ENCODE measurements at places on chromosomes 7 and 10.
A peak's percentile ranks its signal among the peaks of the same experiment; 100 is the strongest.

GRCh38 chr7:101717628-101718357 lies 88.7 kb upstream of the MYL10 start:
- DNase-seq: no peak

DNA sequence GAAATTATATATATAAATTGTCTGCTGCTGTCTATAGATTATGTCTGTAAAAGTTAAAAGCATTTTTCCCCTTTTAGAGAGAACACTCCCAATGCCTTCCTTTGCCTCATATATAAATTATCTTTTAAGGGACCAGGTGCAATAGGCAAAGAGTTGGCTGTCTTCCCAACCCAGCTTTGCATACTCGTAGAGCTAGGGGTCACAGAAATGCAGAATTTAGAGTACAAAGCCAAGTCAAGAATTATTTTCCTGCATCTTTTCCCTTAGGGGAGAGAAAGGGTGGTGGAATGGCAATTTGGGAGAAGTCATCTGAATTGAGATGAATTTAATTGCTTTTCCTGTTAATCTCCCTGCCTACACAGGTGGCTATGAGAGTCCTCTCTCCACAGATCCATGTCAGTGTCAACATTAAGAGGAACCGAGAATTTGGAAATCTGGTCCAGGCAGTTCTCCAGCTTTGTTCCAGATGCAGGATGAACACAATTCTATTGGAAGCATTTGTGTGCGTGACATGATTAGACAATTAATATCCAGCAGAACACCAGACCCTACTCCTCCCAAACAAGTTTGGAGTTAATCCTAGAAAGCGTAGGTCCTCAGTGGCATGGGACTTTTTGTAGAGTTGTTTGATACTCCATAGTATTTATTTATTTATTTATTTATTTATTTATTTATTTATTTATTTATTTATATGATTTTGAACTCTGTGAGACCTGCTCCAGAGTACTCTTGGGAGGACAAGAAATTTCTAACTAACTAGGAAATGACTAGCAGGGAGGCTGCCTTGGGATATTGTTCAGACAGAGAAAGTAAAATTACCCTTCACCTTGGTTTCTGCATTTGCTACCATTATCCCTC lies 80.3 kb upstream of the SKAP2 start:
- no peak for DNase-seq

DNA sequence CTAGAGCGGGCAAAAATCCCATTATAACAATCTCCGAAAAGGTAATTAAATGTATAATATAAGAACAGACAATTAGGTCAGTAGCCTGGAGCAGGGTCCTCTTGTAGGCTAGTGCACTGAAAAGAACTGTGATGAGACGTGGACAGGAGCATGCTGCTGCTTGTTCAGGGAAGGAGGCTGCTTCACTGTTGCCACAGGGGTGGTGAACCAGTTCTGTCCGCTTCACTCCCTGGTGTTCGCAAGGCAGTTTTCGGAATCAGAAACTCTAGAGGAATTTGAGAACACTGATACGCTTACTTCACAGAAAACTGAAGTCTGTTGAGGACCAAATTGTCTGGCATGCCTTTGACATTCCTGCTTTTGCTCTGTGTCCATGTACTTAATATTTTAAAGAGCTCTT lies 17.4 kb downstream of the ZNRF2 start:
- no peak for DNase-seq

GRCh38 chr10:131667561-131667960 lies 233.2 kb upstream of the PPP2R2D start:
- DNase-seq: no peak

GRCh38 chr7:30278376-30278775 lies 6.0 kb upstream of the ZNRF2 start:
- DNase-seq: no peak

DNA sequence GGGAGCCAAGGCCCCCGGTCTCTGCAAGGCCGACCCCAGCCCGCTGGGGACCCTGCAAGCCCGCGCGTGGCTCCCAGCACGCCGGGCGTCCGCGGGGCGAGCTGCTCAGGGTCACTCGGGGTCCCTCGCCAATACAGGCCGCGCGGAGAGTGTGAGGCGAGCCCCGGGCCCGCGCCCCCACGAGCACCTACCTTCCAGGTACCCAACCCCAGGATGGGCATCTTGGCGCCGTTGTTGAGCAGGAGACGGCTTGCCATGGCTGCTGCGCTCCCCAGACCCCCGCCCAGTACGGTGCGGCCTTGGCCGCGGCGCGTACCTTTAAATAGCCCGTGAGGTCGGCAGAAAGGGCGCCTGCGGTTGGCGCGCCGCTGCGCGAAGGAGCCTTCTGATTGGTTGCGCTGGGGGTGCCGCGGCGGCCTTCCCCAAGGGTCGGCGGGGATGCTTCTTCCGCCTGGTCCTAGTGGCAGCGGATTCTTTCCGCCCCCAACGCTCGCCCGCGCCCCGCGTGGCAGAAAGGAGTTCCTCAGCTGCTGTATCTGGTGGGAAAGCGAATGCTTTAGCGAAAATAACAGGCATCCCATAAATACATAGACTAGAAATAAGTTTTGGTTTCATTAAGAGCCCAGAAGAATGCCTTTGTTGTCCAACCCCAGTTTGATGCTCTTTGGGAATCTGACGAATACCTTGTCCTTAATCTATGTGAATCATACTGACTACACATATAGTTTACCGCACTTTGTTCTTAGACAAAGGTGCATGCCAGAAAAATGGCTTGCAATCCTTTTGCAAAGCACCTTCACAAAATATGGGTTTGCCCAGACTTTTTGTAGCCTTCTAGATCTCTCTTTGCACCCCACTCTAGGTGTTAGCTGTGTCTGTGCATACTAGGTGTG lies at the start of gene AKR1B1:
AKR1B1 (minus strand) TSS at position 295 of the 893 bp plus-strand sequence; CDS start at position 257, 38 bp downstream.
- peak; percentile 80 for DNase-seq

DNA sequence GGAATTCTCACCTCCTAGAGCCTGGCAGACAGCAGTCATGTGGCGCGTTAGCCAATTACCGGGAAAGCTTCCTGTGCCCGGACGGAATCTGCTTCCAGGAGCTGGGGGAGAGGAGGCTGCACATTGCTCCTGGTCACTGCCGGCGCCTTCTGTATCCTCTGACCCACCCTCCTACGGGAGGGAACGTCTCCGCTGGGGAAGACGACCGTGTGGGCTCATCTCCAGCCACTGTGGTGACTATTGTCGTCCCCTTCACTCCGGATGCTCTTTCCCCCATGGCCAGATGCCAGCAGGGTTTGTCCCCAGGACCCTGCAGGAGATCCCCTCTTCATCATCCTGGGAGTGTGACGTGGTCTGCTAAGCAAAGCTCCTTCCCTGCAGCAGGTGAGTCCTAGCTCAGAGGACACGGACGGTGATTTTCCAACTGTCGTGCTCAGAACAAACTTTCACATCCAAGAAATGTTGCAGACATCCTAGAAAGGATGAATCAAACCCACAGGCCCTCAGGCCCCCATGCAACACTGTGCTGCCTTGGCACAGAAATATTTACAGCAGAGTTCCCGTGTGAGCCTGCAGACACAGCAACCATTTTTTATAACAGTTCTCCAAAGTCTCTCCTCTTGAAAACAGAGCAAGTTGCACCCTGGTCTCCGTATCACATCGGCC lies 29.6 kb upstream of the FAM20C start:
- no peak for DNase-seq

GRCh38 chr7:47282790-47283496 lies 299.0 kb downstream of the TNS3 start:
- no peak for DNase-seq

DNA sequence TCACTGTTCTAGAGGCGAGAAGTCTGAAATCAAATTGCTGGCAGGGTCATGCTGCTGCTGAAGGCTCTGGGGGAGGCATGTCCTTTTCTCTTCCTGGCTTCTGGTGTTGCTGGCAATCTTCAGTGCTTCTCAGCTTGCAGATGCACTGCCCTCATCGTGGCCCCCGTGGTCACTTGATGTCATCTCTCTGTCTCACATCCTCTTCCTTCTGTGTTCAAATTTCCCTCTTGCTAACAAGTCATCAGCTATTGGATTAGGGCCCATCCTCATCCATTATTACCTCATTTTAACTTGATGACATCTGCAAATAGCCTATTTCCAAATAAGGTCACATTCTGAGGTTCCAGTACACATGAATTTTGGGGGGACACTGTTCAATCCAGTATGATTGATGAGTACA lies 36.6 kb upstream of the SRGN start:
- DNase-seq: no peak

- DNase-seq: no peak
These were observed 10.9 kb downstream of the SPOCK2 start for GRCh38 chr10:72077275-72077990.

- DNase-seq: no peak
These were observed 15.1 kb downstream of the BRAF start for GRCh38 chr7:140909476-140910161.

DNA sequence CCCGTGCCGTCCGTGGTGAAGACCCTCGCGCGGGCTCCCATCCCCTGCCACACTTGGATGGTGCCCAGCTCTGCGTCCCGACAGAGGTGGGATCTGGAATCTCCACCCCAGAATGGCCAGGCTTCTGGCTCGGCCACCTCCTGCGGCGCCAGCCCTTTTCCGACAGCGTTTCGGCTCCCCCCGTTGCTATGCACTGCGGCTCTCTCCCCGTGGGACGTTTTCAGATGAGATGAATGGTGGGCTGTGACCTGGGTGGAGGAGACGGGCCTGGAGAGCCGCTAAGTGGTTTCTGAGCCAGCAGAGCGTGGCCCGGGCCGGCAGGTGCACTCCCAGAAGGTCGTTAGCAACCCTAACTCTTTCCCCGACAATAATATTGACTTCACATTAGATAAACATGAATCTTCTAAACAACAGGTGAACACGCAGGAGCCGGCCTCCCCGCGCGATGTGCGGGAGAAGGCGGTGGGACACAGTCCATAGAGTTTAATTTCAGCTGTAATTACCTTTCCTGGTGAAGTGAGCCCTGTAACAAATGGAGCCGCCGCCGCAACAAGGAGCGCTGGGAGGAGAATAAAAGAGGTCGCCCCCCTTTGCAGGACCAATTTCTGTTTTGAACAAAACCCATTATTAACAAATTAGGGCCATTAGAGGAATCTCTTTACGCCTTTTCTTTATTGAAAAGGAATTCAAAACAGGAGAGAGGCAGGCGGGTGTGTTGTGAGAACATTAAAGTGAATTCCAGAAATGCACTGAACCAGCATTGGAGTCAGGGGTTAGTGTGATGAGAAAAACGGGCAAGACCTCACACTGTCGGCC lies 294.3 kb upstream of the PFKP start:
- no peak for DNase-seq

Data from T-helper 2 cell (primary cell).